ENCODE measurements at places on chromosomes 2 and 18.

- no peak for DNase-seq
Measured at GRCh38 chr2:63040586-63040985, 10.0 kb upstream of the OTX1 start.

DNA sequence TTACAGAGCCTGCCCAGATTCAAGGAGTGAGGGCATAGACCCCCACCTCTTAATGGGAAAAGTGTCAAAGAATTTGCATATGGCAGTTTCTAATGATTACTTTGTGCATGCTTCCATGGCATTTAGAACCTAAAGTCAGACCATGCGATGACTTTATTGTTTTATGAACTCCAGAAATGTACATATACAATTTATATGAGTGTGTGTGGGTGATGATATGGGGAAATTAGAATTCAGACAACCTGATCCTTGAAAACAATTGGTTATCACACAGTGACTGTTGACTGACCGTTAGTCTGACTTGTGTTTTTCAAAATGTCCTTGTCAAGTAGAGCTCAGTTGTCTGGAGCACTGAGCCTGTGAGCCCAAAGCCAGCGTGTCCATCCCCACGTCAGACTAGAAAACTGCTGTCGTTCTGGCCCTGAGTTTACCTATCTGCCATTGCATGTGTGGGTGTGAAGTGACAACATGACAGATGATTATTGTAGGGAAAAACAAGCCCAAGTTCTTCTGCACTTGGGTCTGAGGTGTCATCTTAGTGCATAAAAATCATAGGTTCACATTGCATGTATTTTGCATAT lies 128.4 kb downstream of the MYO3B start:
- no peak for DNase-seq

GRCh38 chr2:96550787-96551604 lies 14.4 kb downstream of the ARID5A start:
- no peak for DNase-seq

- DNase-seq, result peak; percentile 32
Measured at GRCh38 chr2:55419233-55419678, 400 bp downstream of the CCDC88A start.

DNA sequence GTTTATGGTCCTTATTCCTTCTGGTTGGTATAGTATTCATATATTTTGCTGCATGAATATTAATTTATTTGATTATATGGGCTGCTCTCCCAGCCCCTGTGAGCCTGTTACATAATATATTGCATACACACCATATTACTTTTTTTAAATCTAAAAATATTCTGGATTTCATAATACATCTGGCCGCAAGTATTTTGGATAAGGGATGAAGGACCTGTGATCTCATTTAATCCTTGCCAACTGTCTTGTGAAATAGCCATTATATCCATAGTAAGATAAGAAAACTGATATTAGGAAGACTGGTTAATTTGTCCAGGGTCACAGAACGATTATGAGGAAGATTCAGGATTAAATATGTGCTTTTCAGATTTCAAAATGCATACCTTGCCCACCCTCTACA lies 433.6 kb downstream of the LPIN1 start:
- no peak for DNase-seq

GRCh38 chr2:231709981-231710798 lies 1.9 kb downstream of the PTMA start:
- DNase-seq, result peak; percentile 66

- DNase-seq, result no peak
Measured at GRCh38 chr2:191369034-191369433, 123.8 kb downstream of the MYO1B start.

DNA sequence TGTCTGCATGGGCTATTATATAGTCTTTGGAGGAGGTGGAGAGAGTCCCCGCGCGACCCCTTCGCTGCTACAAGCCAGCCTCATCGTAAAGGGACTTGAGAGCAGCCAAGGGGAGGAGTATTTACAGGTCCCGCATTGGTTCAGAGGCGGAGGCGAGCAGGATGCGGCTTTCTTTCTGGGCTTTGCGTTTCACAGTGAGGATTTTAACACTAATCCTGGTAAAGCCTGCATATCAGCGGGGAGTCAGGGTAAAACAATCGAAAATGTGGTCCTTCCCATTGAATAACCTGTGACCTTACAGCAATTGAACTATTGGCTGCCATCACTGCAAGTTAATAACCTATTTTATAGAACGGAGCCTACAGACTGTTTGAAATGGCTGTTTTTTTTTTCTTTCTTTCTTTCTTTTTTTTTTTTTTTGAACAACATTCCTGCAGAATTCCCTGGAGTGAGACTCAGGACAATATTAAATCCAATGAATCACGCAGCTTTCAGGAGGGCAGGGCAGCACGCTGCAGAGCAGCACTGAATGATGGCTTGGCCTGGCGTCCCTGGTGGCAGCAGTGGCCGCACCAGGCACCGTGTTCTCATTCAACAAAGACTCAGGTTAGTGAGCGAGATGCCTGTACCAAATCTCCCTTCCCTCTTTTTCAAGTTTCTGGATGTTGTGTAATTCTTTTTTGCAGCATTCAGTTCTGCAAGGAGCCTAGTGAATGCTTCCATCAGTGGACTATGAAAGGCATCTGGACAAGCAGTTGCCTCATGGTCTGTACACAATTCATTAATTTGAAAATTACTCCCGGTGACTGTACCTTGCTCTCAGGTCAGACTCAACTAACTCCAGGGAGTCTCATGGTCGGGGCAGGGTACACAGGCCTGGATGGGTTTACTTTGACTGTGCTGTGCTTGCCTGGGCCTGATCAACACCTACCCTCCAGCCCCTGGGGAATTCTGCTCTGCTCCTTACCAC lies 19.8 kb downstream of the SMIM21 start:
- no peak for DNase-seq

GRCh38 chr2:144456680-144457079 lies 63.2 kb downstream of the ZEB2 start:
- DNase-seq, result peak; percentile 64

DNA sequence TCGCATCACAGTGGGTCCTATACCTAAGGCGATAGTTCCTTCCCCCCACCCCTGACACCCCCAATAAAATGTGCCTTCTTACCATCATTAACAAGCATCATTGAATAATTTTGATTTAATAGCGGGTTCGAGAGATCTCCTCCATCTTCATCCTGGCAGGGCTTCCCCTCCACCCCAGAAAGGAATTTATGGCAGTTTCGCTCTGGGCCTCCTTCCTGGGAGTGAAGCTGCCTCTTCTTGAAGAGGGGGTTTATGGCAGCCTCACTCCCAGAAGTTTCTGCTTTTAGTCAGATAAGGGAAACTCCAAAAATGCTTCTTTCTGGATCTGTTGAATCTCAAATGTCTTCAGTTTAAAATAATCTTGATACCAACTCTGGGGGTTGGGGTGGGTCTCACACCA lies 45.7 kb downstream of the RRM2 start:
- DNase-seq, result no peak

GRCh38 chr2:42558827-42559226 lies 9.6 kb upstream of the MTA3 start:
- no peak for DNase-seq

GRCh38 chr2:236665101-236665500 lies 95.5 kb downstream of the ACKR3 start:
- no peak for DNase-seq

- DNase-seq, result no peak
Measured at GRCh38 chr2:46014911-46015654, 282.1 kb upstream of the EPAS1 start.

- no peak for DNase-seq
Measured at GRCh38 chr18:48138660-48139430, 208.4 kb upstream of the SMAD2 start.

- DNase-seq, result peak; percentile 73
Measured at GRCh38 chr18:76573325-76574025, 78.4 kb upstream of the ZNF516 start.

DNA sequence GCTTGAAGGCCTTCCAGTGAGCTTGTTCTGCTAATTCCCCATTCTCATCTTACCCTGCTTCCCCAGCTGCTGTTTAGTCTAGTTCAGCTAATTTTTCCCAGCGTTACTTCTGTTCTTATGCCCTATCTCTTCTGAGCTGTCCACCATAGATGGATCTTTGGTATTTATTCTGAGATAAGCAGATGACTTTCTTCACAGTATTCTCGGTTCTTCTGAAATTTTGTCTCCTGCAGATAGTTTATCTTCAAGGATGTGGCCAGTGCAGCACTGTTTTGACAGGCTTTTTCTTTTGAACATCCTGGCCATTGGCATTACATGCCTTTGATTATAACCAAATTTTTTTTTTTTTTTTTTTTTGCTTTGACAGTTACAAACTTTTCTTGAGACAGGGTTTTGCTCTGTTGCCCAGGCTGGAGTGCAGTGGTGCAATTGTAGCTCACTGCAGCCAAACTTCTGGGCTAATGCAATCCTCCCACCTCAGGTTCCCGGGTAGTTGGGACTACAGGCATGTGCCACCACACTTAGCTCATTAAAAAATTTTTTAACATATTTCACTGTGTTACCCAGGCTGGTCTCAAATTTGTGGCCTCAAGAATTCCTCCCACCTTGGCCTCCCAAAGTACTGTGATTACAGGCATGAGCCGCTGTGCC lies 134.2 kb downstream of the WDSUB1 start:
- no peak for DNase-seq

DNA sequence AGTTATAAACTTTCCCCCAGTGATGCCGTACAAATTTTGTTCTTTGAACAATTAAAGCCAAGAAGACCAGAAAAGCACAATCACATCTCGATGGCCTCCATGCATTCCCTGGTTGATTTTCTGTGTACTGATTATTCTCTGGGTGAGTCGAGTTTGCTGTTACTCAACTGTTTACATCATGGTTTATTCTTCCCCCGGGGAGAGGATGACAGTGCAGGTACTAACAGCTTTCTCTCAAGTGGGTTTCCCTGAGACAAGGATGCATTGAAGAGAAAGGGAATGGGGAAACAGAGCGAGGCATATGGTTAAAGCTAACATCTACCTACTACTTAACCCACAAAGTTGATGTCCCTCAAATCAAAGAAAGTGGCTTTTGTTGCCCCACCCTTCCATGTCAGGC lies 410.8 kb upstream of the FANCL start:
- DNase-seq, result no peak

DNA sequence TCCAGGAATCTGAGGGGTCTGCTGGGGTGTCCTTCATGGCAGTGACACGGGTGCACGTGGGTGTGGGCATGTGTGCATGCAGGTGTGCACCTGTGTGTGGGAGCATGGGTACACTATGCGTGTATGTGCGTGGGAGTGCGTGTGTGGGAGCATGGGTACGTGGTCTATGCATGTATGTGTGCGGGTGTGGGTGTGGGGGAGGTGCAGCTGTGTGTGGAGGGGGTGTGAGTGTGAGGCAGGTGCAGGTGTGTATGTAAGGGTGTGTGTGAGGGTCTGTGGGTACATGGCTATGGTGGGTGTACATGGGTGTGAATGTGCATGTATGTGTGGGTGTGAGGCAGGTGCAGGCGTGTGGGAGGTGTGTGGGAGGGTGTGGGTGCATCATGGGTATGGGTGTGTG lies 36.3 kb downstream of the EIPR1 start:
- no peak for DNase-seq

GRCh38 chr2:19559596-19560240 lies 201.3 kb upstream of the OSR1 start:
- no peak for DNase-seq

- peak; percentile 80 for DNase-seq
Measured at GRCh38 chr2:68362069-68362468, 3.0 kb upstream of the PLEK start.

GRCh38 chr18:23260926-23261590 lies 125.8 kb downstream of the CABLES1 start:
- no peak for DNase-seq

- no peak for DNase-seq
Measured at GRCh38 chr2:43745457-43745856, 28.4 kb upstream of the DYNC2LI1 start.

GRCh38 chr2:98039085-98039756 lies 43.5 kb upstream of the TMEM131 start:
- DNase-seq, result peak; percentile 82

GRCh38 chr2:163667064-163667887 lies 68.5 kb downstream of the FIGN start:
- no peak for DNase-seq

- DNase-seq, result no peak
Measured at GRCh38 chr18:21069468-21069867, 42.1 kb downstream of the ROCK1 start.

DNA sequence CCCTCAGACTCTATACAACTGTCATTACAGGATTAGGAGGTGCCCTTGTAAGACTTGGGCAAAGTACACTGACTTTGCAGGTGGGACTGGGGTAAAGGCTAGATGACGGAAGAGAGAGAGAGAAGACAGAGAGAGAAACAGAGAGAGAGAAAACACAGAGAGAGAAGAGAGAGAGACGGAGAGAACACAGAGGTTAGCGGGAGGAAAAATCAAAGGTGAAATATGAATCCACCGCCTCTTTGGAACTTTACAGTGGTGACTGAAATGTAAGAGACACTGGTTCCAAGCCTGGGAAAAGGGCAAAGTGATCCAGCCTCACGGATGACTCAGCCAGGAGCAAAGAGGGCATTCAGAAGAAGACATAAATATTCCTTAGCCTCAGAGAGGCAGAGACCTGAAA lies 25.1 kb upstream of the CAB39 start:
- no peak for DNase-seq

DNA sequence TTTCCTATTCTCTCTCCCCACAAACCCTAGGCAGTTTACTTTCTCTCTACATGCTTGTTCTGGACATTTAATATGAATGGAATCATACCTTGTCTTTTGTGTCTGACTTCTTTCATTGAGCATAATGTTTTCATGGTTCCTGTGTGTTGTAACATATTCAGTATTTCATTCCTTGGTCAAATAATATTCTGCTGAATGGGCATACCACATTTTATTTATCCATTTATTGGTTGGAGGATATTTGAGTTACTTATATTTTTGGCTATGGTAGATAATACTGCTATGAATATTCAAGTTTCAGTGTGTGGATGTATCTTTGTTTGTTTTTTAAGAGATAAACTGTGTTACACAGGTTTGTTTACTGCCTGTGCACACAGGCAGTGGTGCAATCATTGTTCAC lies 9.0 kb downstream of the TWSG1 start:
- no peak for DNase-seq

DNA sequence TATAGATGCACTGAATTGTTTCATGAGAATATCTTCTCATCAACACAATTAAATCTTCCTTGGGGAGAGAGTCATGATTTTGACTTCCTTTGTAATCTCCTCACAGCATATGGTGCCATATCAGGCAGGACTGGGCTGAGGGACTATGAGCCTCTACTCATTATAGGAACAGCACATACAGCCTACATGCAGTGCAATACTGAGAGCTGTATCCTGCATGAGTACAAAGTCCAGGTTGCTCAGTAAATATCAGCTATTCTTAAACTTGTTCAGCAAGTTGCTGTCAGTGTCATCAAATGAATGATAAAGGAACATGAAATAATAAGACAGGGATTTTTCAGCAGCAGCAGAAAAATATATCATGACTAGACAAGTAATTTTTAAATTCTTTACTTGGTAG lies 10.8 kb downstream of the DLGAP1 start:
- no peak for DNase-seq

DNA sequence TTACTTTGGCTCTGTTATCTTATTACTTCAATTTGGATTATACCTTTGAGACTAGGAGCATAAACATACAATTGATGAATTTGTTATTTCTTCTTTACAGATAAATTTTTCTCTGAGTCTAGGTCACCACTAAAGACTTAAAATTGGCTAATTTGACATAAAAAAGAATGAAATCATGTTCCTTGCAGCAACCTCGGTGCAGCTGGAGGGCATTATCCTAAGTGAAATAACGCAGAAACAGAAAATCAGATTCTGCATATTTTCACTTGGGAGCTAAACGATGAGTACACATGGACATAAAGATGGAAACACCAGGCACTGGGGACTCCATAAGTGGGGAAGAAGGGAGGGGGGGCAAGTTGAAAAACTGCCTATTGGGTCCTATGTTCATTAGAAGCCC lies 172.8 kb upstream of the SESTD1 start:
- DNase-seq, result no peak

GRCh38 chr2:160205505-160205904 lies 5.4 kb upstream of the ITGB6 start:
- no peak for DNase-seq

Measured in HL-60 (cell line).